ENCODE measurements at places on chromosomes 7 and 10.

DNA sequence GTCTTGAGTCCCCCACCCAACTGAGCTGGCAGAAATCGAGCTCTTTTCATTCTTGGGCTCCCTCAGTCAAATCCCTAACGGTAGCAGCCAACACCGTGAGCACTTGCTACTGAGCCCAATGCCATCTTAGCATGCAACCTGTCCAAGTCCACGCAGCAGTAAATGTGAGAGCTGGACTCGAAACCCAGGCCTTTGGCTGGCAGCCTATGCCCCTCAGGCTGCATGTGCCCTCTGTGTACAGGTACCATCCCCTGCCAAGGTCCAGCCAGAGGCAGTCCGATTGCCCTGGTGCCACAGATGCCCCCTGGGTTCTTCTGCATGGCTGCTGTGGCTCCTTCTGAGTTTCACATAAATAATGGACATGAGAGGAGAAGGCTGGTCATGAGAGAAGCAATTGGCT lies 1.2 kb upstream of the TMEM273 start:
- no peak for DNase-seq

GRCh38 chr7:102875700-102876295 lies 37.0 kb upstream of the LRRC17 start:
- no peak for DNase-seq

GRCh38 chr7:140923358-140924006 lies 1.2 kb downstream of the BRAF start:
- no peak for DNase-seq

GRCh38 chr10:79627075-79627474 lies 16.3 kb downstream of the SFTPA1 start:
- DNase-seq, result no peak

GRCh38 chr7:80609751-80610150 lies 28.7 kb upstream of the CD36 start:
- DNase-seq, result no peak

- peak; percentile 26 for DNase-seq
Observed at GRCh38 chr7:12524794-12525386, 45.6 kb upstream of the SCIN start.

GRCh38 chr7:105721571-105722104 lies 140.3 kb upstream of the EFCAB10 start:
- peak; percentile 33 for DNase-seq

DNA sequence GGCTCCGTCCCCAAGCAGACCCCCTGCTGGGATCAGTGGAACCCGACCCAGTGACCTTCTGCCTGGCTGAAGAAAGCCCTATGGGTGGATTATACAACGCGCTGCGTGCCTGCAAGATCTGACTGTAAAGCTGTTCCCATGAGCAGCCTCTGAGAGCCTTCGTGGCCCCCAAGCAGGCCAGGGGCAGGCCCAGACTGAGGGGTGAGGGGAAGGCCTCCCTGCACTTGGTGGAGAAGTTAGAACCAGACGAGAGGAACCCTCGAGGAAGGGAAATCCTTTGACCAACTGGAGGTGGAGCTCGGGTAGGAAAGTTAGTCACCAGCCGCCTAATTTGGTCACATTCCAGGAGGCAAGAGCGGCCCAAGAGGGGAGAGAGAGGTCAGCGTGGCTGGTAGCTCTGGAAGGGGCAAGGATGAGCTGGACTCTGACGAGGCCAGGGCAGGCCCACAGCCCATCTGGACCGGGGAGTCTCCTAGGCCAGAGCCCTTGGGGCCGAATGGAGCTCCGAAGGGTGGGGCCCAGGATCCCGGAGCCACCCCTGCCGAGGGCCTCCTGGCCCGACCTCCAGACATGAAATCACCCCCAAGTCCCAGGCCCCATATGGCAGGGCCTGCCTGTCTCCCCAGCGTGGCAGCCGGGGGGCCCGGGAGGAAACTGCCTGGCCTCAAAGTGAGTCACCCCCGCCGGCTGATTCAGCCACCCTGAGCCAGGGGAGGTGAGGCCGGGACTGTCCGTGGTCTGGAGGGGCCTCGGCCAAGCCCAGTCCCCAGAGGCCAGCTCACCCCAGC lies 23.3 kb upstream of the PDGFA start:
- peak; percentile 69 for DNase-seq

DNA sequence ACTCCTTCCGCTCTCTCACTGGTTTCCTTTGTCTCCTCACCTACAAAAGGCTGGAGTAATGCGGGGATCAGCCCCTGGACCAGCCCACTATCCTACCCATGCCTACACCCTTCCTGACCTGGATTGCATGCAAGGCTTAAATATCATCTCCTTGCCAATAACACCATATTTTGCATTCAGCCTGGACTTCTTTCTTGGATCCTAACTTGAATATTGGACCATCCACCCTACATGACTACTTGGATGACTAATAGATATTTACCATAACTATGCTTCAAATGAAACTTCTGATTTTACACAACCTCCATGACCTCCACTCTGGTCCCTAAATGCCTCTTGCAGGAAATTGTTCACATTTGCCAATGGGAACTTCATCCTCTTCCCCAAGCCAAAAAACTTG lies 188.3 kb upstream of the AKR1E2 start:
- DNase-seq, result no peak

GRCh38 chr10:3969876-3970666 lies 185.1 kb upstream of the KLF6 start:
- no peak for DNase-seq

DNA sequence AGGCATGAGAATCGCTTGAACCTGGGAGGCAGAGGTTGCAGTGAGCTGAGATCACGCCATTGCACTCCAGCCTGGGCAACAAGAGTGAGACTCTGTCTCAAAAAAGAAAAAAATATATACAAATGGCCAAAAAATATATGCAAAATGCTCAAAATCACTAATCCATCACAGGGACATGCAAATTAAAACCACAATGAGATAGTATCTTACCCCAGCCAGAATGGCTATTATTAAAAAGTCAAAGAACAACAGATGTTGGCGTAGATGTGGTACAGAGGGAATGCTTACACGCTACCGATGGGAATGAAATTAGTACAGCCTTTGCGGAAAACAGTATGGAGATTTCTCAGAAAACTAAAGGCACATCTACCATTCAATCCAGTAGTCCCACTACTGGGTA lies 17.4 kb downstream of the SNX8 start:
- DNase-seq, result no peak

- DNase-seq, result no peak
Observed at GRCh38 chr7:128933180-128933891, 4.4 kb upstream of the IRF5 start.

DNA sequence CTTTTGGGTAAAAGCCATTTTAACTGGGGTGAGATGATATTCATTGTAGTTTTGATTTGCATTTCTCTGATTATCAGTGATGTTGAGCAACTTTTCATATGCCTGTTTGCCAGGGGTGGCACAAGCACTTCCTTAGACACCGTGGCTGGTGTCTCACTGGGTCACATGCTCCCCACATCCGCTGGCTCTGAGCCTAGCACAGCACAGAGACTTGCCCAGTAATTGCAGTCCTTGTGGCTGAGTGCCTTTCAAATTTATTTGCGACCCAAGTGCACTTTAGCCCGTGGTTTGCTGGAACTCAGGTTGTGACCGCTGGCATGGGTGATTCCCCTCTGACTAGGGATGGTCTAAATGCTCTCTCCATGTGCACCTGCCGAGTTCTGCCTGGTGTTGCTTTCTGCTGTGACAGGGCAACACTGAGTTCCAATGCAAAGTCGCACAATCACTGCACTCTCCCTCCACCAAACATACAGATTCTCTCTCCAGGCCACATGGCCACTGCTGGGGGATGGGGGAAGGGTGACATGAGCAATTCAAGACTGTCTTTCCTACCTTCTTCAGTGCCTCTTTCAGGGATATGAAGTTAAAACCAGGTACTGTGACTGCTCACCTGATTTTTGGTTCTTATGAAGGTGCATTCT lies 66.5 kb downstream of the ZNF277 start:
- DNase-seq, result no peak

DNA sequence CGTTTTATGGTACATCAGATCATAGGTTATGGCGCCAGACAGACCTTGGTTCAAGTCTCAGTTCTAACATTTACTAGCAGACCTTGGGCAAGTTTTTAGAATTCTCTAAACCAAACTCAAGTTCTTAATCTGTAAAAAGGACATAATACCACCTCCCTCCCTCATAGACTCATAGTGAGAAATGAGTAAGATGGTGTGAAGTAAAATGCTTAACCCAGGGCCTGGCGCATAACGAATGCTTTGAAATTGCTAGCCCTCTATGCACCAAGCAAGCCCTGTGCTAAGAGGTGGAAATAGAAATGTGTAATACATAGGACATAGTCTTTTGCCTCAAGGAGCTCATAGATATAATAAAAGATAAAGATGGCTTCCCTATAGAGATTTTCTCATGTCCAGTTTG lies 17.7 kb upstream of the SLC35B4 start:
- DNase-seq, result no peak

GRCh38 chr10:32259551-32259950 lies 87.4 kb downstream of the EPC1 start:
- DNase-seq, result no peak

GRCh38 chr7:26948617-26949118 lies 84.3 kb upstream of the SKAP2 start:
- DNase-seq, result no peak

GRCh38 chr7:11206177-11206899 lies 232.7 kb downstream of the PHF14 start:
- DNase-seq, result no peak

DNA sequence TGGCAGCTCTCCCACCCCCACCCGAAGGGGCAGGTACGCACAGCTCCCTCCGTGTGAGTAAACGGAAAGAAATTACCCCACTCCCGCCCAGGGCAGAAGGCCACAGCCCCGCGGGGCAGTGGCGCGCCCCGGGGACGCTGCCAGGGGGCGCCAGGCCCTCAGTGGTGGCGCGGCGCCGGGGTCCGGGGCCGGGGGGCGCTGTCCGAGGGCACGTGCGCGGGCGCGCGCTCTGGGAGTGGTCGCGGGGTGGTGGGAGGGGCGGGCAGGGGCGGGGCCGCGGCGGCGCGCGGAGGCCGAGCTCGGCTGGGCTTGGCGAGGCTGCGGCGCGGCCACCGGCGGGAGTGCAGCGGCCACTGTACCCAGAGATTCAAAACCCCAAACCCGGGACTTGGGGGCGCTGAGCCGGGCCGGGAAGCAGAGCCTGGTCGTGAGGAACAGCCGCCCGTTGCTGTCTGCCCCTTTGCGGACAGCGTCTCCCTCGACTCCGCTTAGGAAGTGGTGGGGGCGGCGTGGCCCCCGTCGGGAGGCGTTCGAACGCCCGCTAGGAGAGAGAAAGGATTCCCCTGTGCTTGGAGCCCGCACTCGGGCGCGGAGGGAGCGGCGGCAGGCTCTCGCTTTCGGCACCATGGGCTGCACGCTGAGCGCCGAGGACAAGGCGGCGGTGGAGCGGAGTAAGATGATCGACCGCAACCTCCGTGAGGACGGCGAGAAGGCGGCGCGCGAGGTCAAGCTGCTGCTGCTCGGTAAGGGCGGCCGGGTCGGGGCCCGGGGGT lies at the start of gene GNAI1:
Gene GNAI1 (plus strand): TSS at position 296 of the 773 bp plus-strand sequence. CDS start 330 bp downstream, at position 626.
- peak; percentile 93 for DNase-seq

GRCh38 chr10:102627736-102628293 lies 16.5 kb upstream of the TRIM8 start:
- peak; percentile 68 for DNase-seq

DNA sequence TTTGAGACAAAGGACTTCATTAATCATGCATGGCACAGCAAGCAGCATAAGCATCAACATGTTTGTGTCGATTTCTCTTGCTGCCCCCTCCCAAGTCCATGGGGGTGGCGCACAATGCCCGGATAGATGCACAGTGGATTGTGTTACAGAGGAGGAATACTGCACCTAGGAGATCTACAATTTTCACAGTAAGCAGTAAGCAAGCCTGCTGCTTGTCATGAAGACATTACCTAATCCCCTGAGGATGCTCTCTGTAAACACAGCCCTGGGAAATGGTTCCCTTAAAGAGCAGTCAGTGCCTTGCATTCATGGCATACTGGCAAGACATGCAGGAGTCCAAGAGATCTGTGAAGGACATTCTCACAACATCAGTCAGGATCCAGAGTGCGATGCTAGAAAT lies 137.7 kb downstream of the ETV1 start:
- peak; percentile 61 for DNase-seq

DNA sequence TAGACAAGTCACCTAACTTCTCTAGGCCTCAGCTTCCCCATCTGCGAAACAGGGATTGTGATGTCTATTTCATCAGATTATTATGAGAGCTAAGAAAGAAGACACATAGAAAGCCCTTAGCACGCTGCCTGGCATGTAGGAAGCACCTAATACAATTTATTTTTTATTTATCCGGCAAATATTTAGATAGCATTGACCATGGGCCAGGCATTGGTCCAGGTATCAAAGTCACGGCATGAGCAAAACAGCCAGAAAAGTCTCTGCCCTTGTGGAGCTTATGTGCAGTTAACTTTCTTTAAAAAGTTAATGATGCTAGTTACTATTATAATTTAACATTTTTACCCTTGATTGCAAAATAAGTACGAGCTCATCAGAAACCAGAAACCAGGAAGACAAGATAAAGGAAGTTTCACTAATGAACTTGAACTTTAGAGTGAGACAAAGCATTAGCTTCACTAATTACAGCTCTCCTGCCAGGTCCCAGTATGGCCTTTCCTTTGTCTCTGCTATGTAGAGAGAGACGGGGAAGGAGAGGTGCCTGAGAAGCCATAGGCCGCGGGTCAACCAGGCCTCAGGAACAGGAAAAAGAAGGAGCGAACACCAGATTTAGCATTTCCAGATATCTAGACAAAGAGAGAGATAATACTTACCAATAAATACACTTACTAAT lies 139.5 kb upstream of the ADAM12 start:
- peak; percentile 33 for DNase-seq

DNA sequence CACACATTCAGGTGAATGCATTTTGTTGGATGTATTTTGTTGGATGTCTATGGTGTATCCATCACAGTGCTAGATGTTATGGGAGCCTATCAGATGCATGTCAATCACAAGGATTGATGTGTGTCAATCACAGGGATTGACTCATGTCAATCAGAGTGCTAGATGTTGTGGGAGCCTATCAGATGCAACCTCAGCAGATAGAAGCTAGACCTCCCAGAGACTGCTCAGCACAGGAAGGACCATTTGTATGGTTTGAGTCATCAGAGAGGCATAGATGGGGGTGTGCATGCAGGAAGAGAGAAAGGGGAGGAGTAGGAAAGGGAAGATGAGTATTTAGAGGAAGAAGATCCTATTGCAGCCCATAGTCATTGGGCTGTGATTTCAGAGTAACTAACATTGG lies 48.3 kb upstream of the PITRM1 start:
- DNase-seq, result no peak

DNA sequence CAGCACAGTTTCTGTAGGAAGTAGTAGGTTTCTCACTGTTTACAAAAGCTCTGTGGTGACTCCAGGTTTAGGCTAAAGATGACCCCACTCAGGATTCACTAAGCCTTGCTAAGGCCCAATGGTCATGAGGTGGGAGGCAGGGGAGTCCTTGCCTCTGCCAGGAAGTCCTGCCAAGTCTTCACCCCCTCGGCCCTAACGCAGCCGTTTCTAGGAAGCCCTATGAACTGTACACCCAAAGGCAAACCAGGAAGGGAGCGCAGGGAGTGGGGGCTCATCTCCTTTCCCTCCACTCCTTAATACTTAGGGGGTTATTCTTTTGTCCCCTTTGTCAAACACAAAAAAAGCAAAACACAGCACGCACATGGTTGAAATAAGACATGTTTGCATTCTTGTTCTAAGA lies 64.6 kb downstream of the CTBP2 start:
- no peak for DNase-seq
